ENCODE measurements at places on chromosomes 2 and 18. TPM values are rescaled to one million over a fixed set of nuclear protein-coding genes. Genes with fewer than 3 reads are reported as not detected.

NPHP1 gene
- total RNA-seq, result 1.1 TPM

FSIP2 gene
- 0.14 TPM for total RNA-seq

MTLN gene
- total RNA-seq, result 110 TPM

TRIM43 gene
- not detected for total RNA-seq

CDKL4 gene
- total RNA-seq, result not detected

DPP4 gene
- total RNA-seq, result 12.9 TPM

TRPM8 gene
- not detected for total RNA-seq

SEC11C gene
- 45.0 TPM for total RNA-seq

PTPRN gene
- not detected for total RNA-seq

PID1 gene
- not detected for total RNA-seq

SERPINB4 gene
- total RNA-seq, result not detected

NEUROD1 gene
- not detected for total RNA-seq

NCKAP1 gene
- total RNA-seq, result 11.9 TPM

SP100 gene
- 151 TPM for total RNA-seq

RNF125 gene
- 12.0 TPM for total RNA-seq

GREB1 gene
- total RNA-seq, result 0.38 TPM

NFATC1 gene
- 77.8 TPM for total RNA-seq

LIMS3 gene
- 2.1 TPM for total RNA-seq

RFTN2 gene
- total RNA-seq, result not detected

NGEF gene
- 0.12 TPM for total RNA-seq

DSEL gene
- total RNA-seq, result 0.10 TPM

ACMSD gene
- total RNA-seq, result not detected

PSMA8 gene
- 2.1 TPM for total RNA-seq

EN1 gene
- not detected for total RNA-seq

NT5DC4 gene
- not detected for total RNA-seq

DGKD gene
- 72.3 TPM for total RNA-seq

AMER3 gene
- total RNA-seq, result not detected

SLC5A7 gene
- not detected for total RNA-seq

ZRANB3 gene
- total RNA-seq, result 18.9 TPM

POTEC gene
- not detected for total RNA-seq

EVX2 gene
- total RNA-seq, result not detected

ITGB6 gene
- total RNA-seq, result not detected

MDH1B gene
- 0.86 TPM for total RNA-seq

CFC1 gene
- total RNA-seq, result not detected

REEP1 gene
- 0.19 TPM for total RNA-seq

DNAJB2 gene
- 24.6 TPM for total RNA-seq

C1GALT1C1L gene
- not detected for total RNA-seq

RTP5 gene
- not detected for total RNA-seq

LTBP1 gene
- total RNA-seq, result 0.14 TPM

GPR39 gene
- total RNA-seq, result not detected

IL36RN gene
- total RNA-seq, result not detected

NCKAP5 gene
- not detected for total RNA-seq

ELP2 gene
- total RNA-seq, result 92.0 TPM

TRABD2A gene
- 40.4 TPM for total RNA-seq

MZT2A gene
- total RNA-seq, result 231 TPM

FHOD3 gene
- not detected for total RNA-seq

SIGLEC15 gene
- total RNA-seq, result not detected

POU3F3 gene
- total RNA-seq, result not detected

Data from activated naive CD4-positive, alpha-beta T cell treated with anti-CD3 and anti-CD28 coated beads for 36 hours (primary cell).